ENCODE measurements at places on chromosomes 12 and 14.
A peak's percentile ranks its signal among the peaks of the same experiment; 100 is the strongest.

DNA sequence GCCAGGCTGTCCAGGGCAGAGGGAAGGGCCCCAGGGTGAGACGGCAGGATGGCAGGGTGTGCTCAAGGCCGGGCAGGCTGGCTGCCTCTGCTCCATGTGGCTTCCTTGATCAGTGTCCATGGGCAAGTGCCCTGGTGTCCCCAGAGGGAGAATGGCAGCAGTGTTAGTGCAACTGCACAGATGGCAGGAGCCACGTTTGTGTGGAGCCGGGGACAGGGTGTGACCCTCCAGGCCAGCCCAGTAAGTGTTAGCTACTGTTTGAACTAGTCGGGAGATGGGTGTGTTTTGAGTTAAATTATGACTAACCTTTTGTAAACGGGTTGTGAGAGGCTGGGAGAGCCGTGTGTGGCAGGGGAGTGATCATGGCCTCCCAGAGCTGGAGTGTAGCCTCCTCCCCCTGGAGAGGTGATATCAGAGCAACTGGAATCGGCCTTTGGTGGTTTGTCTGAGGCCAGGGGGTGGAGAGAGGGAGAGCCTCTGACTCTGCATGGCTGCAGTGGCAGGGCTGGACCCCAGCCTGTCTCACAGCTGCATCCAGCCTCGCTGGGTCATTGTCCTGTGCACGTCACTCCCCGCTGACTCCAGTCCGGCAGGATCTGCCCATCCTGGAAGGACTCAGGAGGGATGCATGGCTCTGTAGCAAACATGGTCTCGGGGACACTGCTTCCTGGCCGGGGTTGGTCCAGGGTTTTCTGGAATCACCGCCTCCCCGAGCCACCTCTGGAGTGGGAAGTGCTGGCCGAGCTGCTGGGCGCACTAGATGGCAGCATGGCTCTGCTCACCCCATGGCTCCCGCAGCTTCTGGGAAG, 27.8 kb downstream of the AACS start:
- no peak for DNase-seq

- no peak for DNase-seq
Measured at GRCh38 chr12:674272-674781, 11.1 kb upstream of the NINJ2 start.

DNA sequence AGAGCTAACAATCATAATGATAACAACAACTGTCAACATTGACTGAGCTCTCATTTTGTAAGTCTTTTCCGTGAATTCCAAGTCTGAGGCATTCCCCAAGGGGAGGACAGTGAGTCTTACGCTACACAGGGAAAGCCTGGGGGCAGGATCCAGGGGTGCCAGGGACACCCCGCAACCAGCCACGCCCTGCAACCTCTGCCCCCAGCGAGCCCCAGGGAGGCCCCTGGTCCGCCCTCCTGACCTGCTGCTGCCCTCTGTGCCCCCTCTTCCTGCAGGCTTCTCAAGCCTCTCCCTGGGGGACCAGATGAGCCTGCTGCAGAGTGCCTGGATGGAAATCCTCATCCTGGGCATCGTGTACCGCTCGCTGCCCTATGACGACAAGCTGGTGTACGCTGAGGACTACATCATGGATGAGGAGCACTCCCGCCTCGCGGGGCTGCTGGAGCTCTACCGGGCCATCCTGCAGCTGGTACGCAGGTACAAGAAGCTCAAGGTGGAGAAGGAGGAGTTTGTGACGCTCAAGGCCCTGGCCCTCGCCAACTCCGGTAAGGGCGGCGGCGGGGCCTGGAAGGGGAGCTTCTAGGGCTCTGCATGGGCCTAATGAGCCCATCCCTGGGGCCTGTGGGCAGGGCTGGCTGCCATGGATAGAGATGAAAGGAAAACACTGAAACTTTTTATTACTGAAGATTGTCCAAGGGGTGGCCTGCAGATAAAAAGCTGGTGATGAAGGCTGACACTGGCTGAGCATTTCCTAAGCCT, 115.4 kb downstream of the ESRRB start:
- no peak for DNase-seq

DNA sequence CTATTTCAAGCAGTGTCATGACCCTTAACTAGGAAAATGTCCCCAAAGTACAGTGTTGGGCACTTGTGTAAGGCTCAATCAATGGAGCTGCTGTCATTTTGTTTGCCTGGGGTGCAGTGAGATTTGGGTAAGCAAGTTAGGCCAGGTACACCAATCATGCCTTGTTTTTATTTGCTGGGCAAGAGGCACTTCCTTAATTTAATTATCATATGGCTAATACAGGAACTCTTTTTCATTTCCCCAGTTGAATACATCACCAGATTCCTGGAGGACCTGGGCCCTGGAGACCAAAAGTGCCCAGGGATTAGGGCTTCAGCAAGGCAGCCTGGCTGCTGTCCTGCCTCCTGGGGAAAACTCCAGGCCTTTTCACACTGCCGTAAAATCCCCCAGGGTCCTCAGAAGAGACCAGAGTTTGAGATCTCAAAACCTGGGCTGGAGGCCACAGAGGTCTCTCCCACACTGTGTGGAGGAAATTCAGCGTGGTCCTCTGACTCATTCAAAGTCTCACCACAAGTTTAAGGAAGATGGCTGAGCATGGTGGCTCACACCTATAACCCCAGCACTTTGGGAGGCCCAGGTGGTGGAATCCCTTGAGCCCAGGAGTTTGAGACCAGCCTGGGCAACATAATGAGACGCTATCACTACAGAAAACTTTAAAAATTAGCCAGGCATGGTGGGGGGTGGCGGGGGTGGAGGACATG, 28.4 kb upstream of the FOXN3 start:
- DNase-seq: no peak

GRCh38 chr14:47596860-47597259, 78.5 kb downstream of the MDGA2 start:
- no peak for DNase-seq

GRCh38 chr12:52023182-52023975, 16.6 kb downstream of the TAMALIN start:
- DNase-seq: peak; percentile 66

GRCh38 chr14:92236243-92236900, 86.6 kb upstream of the SLC24A4 start:
- DNase-seq: no peak

DNA sequence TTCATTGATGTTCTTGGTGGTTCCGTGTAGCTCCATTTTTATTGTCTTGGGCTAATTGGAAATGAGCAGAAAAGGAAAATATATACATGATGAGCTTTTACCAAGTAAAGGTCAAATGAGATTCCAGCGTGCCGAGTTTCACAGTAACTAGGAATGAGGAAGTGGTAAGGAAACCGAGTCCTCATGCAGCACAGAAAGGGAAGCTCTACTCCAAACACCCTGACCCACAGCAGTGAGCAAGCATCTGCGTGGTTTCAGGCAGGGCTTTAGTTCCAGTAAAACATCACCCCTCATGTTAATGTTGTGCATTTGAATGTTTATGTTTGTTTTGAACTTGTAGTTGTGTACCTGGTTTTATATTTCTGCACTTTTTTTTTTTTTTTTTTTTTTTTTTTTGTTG, 208.0 kb downstream of the SLC41A2 start:
- DNase-seq: no peak

GRCh38 chr12:5335069-5335468, 96.8 kb upstream of the NTF3 start:
- DNase-seq: no peak

GRCh38 chr12:9651265-9651729, 18.2 kb upstream of the CLEC2D start:
- no peak for DNase-seq

DNA sequence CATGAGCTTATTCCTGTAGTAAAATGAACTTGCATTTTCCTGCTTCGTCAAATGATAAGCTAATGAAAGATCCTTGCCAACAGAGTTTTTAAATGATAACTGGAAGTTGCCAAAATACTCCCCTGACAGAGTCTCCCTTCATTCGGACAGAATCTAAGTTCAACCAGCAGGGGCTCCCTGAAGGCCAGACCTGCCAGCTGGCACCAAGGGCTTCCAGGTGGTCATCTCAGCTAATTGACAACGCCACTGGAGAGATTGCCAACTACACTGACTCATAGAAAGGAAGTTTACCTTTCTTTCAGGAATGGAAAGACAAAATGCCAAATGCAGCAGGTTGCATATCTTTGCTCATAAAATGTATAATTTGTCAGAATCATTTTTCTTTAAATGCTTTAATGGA, 462.8 kb downstream of the GXYLT1 start:
- DNase-seq: no peak

- no peak for DNase-seq
Measured at GRCh38 chr14:40599725-40600124, 1007.0 kb upstream of the LRFN5 start.

GRCh38 chr12:80593766-80594165, 113.7 kb upstream of the MYF6 start:
- no peak for DNase-seq

GRCh38 chr14:89491711-89492381, 74.8 kb upstream of the FOXN3 start:
- no peak for DNase-seq

DNA sequence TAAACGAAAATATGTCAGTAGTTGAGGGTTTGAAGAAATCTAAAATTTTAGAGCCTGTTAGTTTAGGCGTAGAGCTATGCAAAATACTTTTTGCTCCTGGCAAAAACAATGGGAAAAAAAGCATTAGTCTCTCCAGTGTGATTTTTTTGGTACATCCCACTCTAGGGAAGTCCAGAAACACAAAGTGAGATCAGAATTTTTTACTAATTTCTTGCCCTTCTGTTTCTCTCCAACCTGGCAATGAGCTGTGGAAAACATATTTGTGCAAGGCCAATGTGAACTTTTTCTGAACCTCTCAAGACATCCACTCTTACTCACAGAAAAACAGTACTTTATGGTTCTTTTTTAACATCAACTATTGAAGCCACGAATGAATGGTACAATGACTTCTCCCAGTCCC, 56.9 kb upstream of the DCN start:
- no peak for DNase-seq

- no peak for DNase-seq
Measured at GRCh38 chr12:44334347-44334746, 498.5 kb downstream of the TMEM117 start.

- no peak for DNase-seq
Measured at GRCh38 chr14:75543253-75543652, 21.0 kb downstream of the BATF start.

GRCh38 chr14:33686218-33686617, 264.7 kb downstream of the EGLN3 start:
- no peak for DNase-seq

GRCh38 chr12:128813392-128813791, 10.4 kb downstream of the SLC15A4 start:
- DNase-seq: no peak

DNA sequence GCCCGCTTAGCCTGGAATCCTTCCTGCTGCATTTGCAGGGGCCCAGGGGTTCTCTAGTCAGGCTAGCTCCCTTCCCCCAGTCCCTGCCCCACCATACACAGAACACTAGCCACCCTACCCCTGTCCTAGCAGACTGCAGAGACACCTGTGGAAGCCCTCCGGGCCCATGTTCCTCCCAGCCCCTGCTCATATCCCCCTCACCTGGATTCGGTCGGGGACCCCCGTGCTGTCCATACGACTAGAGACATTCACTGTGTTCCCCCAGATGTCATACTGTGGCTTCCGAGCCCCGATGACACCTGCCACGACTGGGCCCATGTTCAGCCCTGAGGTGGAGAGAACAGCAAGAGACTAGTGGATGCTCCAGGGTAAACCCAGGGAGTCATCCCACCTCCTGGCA, 20.2 kb downstream of the ADCY6 start:
- no peak for DNase-seq

- DNase-seq: no peak
Measured at GRCh38 chr12:33587354-33587753, 147.7 kb upstream of the SYT10 start.

- no peak for DNase-seq
Measured at GRCh38 chr14:72443256-72443655, 450.6 kb downstream of the DPF3 start.

GRCh38 chr12:120721866-120722265, 3.8 kb upstream of the ACADS start:
- DNase-seq: no peak

DNA sequence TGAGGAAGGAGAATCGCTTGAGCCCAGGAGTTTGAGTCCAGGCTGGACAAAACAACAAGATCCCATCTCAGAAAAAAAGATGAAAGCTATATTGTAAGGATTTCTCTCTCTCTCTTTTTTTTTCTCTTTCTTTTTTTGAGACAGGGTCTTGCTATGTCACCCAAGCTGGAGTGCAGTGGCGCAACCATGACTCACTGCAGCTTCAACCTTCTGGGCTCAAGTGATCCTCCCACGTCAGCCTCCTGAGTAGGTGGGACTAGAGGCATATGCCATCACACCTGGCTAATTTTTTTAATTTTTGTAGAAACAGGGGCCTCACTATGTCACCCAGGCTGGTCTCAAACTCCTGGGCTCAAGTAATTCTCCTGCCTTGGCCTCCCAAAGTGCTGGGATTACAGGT, 5.8 kb upstream of the MRPL42 start:
- DNase-seq: no peak

- DNase-seq: no peak
Measured at GRCh38 chr14:57480051-57480450, 13.6 kb downstream of the CCDC198 start.

- DNase-seq: no peak
Measured at GRCh38 chr14:49992901-49993339, 100.0 kb downstream of the ARF6 start.

GRCh38 chr12:25071366-25071765, 122.5 kb upstream of the BCAT1 start:
- no peak for DNase-seq

- DNase-seq: no peak
Measured at GRCh38 chr14:57068511-57068910, 200.2 kb downstream of the EXOC5 start.

Data from hippocampal formation (tissue), 2 donors.